ENCODE measurements at places on chromosomes 7 and 10.

DNA sequence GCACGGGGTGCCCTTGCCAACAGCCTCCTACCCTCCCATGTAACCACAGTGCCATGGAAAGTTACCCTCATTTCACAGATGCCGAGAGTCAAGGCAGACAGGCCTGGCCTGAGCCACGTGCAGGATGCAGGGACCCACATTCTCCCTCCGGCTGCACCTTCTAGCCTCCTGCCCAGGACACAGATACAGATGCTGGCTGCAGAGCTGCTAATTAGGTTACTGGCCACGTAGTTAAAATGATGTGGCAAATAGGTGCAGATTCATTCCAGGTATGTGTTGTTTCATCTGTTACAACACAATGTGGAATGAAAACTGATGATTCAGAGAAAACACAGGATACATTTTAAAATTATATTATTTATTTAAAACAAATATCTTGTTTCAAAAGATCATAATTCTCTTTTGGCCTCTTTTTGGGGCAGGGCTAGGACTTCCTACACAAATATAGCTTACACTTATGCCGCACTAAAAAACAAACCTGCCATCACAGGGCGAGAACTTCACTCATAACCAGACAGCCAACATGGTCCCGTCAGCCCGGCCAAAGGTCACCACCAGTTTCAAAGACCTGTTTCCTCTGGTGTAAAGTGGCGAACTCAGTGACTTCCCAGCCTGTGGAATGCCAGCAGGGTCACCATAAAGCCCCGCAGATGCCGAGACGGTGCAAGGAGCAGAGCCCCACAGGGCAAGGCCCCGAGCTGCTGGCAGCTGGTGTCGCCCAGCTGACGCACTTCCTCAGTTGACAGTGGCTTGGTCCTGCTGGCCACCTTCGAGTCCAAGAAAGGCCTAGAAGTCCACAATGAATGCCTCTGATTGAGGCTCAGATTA, 83.5 kb downstream of the TNS3 start:
- DNase-seq = no peak

DNA sequence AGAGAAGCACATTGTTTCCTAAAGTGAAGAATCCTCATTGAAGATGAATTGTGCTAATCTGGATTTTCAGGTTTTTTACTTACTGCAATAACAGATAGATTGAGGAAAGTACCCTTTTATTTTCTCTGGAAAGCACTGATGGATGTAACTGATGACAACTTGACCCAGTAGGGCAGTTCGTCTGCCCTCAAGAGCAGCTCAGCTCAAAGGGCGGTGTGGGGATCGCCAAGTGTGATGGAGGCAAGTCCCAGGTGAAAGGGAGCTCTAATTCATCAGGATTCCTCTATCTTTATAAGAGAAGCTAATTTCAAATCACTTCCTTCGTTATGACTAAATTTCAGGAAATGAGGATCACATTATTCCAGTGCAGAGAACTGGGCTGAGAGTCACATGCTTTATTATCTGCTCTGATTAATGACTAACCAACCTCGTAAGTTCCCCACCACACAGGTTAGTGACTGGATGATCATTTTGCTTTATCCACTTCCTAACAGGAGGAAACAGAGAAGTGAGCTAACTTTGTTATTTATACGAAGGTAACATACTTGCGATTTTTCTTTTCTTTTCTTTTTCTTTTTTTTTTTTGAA, 98.8 kb downstream of the PFKFB3 start:
- no peak for DNase-seq

DNA sequence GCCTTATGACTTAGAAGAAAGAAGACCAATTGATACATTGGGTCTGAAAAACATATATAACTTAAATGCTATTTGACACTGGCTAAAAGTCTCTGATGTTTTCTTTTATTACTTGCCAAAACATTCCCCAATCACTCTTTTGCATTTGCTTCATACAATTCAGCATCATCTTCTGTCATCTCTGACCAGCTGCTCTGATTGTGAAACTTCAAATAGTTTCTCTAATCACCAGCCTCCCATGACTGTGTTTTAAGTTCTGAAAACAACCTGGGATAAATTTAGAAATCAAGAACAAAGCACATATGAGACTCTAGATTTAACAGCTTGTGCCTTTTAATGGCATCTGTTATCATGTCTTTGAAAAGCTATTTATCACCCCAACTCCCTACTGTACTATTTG, 208.4 kb upstream of the KCND2 start:
- DNase-seq = no peak

GRCh38 chr7:10703981-10704380, 269.7 kb upstream of the PHF14 start:
- no peak for DNase-seq

DNA sequence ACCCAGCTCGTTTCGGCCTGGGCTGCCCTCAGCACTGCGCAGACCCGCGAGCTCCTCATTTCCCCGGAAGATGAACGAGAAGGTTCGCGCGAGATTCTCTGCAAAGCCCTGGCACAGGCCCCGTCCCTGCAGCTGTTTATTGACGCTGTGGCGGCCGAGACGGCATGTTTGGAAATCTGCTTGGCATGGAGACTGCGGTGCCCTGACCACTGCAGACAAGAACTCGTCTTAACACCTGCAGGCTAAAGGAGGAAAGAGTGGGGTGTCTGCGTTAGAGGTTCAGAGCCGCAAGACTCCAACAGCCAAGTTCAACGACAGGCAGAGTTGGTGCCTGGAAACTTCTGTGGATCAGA, 125.6 kb downstream of the DNAJB6 start:
- DNase-seq = no peak

GRCh38 chr10:92695679-92696605, 6.2 kb downstream of the HHEX start:
- DNase-seq = no peak

DNA sequence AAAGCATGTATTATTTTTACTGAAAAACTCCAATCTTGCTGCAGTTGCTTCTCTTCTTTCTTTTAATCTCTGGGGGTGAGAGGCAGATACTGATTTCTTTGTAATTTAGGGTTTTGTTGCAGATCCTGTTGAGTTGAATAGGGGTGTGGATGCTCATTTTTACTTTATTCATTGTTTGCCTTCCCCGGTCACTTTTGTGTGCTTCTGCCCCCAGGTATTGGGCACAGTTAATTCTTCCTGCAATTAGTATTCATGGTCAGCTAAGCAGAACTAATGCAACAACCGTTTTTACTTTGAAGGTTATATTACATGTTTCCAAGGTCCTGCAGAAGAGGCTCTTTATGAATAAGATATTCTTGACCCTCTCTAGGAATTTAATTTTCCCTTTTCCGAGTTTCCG, 96.4 kb downstream of the BUB3 start:
- DNase-seq = no peak

All from cortex of kidney (tissue), 1 donor.